ENCODE measurements at places on chromosomes 2 and 18.

DNA sequence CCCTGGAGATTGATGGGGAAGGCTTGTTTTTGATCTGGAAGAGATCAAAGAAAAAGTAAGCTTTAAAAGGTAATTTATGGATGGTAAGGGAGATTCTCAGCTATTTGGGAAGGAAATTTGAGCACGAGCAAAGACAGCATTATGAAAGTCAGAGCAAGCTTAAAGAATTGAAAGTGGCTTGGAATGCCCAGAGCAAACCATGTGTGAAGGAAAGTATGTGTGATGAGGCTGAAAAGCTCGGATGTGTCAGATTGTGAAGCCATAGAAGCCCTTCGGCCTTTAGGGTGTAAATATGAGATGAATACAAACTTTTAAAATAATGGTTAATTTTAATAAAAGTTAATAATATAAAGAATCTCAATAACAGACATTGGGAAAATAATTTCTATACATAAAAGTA is 377.4 kb upstream of the DSEL start:
- no peak for DNase-seq
- no peak overlapping the region for H3K4me3 ChIP-seq
- H3K36me3 ChIP-seq = no peaks in the 10 kb centered on the region
- no peak overlapping the region for H3K27ac ChIP-seq
- no peaks in the 10 kb centered on the region for H3K4me1 ChIP-seq
- no peaks in the 10 kb centered on the region for H3K27me3 ChIP-seq

DNA sequence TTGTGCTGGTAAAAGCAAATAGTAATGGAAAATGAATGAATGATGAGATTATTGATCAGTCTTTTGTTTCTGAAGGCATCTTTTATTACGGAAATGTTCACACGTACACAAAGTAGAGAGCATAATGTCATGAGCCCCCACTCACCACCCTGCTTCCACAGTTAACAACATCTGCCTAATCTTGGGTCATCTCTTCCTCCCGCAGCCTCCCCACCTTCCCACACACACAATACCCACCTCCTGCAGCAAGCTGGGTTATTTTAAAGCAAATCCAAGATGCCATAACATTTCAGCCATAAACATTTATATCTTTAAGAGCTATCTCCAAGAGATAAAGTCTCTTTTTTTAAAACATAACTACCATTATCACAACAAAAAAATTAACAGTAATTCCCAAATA is 36.3 kb downstream of the CYP27C1 start:
- H3K36me3 ChIP-seq = no peaks in the 10 kb centered on the region
- no peak overlapping the region for H3K27ac ChIP-seq

DNA sequence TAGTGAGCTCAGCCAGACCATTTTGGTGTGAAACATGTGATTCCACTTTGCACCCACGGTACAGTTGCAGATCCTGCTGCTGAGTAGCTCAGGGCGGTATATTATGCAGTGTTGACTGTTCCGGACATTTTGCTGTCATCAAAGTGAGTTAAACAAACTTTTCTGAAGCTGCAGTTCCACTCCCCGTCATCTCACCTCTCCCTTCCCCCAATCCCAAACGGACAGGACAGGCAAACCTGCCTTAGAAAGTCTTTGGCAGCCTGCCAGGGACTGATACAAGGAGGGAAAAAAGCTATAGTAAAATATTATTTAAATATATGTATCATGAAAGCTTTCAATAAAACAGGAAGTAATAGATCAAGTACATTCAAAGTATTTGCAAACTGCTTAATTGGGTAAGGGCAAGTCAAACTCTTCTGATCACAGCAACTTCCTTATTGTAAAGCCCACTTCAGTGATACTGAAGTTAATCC is 35.5 kb upstream of the SP5 start:
- no peaks in the 10 kb centered on the region for H3K4me1 ChIP-seq
- H3K36me3 ChIP-seq = no peaks in the 10 kb centered on the region
- H3K27me3 ChIP-seq = no peaks in the 10 kb centered on the region
- no peak overlapping the region for H3K27ac ChIP-seq
- no peak overlapping the region for H3K4me3 ChIP-seq

- H3K36me3 ChIP-seq = no peaks in the 10 kb centered on the region
- no peak overlapping the region for H3K27ac ChIP-seq
- H3K27me3 ChIP-seq = no peaks in the 10 kb centered on the region
- H3K4me3 ChIP-seq = no peak overlapping the region
- DNase-seq = no peak
Measured at GRCh38 chr2:28544922-28545589, 49.2 kb downstream of the PLB1 start.

All from ascending aorta (tissue), 2 donors.